ENCODE measurements at places on chromosomes 3 and 15.

DNA sequence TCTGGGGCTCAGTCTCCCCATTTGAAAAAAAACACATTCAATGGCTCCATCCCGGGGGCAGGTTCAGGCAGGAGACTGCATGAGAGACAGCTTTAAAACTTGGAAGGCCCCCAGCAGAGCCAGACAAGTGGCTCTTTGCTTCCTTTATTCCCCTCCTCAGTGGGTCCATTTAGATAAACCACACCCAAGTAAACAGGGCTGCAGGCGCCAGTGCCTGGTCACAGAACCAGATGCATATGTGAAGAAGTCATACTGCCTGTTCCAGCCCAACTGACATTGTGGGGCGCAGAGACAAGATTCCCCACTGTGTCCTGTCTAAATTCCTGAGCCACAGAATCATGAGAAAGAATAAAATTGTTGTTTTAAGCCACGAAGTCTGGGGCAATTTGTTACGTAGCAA lies 9.0 kb downstream of the FBN1 start:
- no peak overlapping the region for H3K27ac ChIP-seq
- H3K27me3 ChIP-seq, result no peaks in the 10 kb centered on the region
- no peaks in the 10 kb centered on the region for H3K4me1 ChIP-seq
- H3K4me3 ChIP-seq, result no peak overlapping the region

DNA sequence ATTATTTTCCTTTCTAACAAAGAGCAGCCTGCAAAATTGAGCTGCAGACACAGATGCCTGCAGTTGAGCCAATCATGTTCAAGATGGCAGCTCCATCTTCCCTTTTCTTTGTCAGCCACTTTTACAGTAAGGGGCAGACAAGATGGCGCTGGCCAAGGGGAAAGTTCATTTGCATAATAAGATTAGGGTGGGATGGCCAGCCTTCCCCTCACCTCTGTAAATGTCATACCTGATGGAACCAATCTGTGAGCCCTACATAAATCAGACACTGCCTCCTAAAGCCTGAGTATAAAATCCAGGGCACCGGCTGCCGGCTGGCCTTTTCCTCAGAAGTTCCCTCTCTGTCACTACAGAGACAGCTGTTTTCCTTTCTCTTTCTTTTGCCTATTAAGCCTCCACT lies 15.8 kb downstream of the PATL2 start:
- peaks cover 22% of the 10 kb centered on the region for H3K4me1 ChIP-seq
- H3K36me3 ChIP-seq, result peaks cover 5% of the 10 kb centered on the region
- H3K4me3 ChIP-seq, result no peak overlapping the region
- DNase-seq, result no peak
- no peak overlapping the region for H3K27ac ChIP-seq

DNA sequence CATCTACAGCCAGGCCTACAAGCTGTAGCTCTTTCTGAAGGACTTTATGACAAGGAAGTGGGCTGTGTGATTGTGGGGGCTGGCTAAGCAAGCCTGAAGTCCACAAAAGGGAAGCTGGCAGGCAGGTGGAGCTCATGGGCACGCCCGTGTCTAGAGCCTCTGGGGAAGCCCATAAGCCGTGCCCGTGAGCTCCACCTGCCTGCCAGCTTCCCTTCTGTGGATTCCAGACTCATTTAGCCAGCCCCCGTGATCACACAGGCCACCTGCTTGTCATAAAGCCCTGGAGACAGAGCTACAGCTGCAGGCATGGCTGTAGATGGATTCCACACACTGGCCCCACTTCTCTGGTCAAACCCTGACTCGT lies 15.2 kb downstream of the EFCC1 start:
- peaks cover 31% of the 10 kb centered on the region for H3K4me1 ChIP-seq
- peak overlapping the region; percentile 71 for H3K4me3 ChIP-seq
- DNase-seq, result peak; percentile 82
- H3K27ac ChIP-seq, result peak overlapping the region; percentile 97

- H3K27me3 ChIP-seq, result no peaks in the 10 kb centered on the region
- no peaks in the 10 kb centered on the region for H3K4me1 ChIP-seq
- no peak for DNase-seq
- H3K27ac ChIP-seq, result no peak overlapping the region
- no peaks in the 10 kb centered on the region for H3K36me3 ChIP-seq
- H3K4me3 ChIP-seq, result no peak overlapping the region
Observed at GRCh38 chr15:93882779-93883178, 348.6 kb upstream of the MCTP2 start.

DNA sequence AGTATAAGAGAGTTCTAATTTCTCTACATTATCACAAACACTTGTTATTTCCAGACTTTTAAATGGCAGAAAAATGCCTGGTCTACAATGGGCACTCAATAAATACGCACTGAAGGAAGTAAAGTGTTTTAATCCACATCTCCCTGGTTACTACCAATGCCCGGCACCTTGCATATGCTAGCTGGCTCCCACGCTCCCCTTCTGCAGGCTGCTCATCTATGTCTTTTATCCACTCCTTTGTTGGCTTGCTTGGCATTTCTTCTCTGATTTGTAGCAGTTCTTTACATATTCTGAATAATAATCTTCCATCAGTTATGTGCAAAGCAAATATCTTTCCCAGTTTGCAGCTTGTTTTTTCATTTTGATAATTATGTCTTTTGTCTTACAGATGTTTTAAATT lies 74.6 kb upstream of the PRR23E start:
- H3K27me3 ChIP-seq, result peaks cover 10% of the 10 kb centered on the region
- no peaks in the 10 kb centered on the region for H3K36me3 ChIP-seq
- no peaks in the 10 kb centered on the region for H3K4me1 ChIP-seq
- no peak overlapping the region for H3K4me3 ChIP-seq
- H3K27ac ChIP-seq, result no peak overlapping the region
